CD4-positive, alpha-beta T cell treated with Interleukin-17A for 1 hour (primary cell): ENCODE measurements at places on chromosomes 12 and 14.

DNA sequence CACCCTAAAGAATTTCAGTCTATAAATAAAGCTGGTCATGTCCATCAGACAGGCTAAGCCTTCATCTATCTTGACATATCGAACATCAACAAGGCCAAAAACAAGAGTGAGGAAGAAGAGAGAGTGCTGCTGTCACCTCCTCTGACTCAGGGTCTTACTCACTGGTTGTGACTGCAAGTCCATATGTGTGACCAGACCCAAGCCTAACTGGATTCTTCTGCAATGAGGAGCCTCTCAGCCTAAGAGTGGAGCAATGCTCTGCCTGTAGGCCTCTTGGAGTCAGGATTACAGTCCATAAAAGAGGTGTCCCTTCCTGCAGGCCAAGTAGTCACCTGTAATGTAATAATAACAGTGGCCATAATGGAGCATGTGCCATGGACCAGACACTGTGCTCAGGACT is 121.2 kb upstream of the SLC35F4 start:
- no peak for DNase-seq

- DNase-seq, result no peak
Measured at GRCh38 chr14:97296176-97296575, 499.0 kb downstream of the VRK1 start.

DNA sequence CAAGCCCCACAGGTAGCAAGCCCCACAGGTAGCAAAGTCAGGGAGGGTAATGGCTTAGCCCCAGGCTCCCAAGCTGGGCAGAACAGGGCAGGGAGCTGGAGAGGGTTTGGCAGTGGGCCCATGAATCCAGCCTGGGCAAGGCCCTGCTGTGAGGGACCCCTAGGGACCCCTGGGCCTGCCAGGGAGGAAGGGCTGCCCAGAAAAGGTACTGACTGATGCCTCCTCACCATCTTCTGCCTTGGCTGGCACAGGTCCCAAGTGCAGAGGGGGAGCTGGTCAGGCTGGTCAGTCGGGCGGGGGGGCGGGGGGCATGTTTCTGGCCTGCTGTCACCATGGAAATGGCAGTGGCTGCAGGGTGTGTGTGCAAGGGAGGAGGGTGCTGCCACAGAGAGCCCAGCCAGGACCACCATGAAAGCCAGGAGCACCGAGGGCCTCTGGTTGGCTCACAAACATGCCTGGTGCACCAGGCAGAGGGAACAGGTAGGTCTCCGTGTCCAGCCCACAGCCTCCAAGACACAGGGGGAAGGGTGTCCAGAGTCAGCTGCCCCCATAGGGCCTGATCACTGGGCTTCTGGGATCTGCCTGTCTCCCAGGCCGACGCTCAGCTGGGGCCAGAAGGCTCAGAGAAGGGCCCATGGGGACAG is 1.5 kb upstream of the CRIP2 start:
- no peak for DNase-seq

GRCh38 chr14:90839024-90839888 is 23.0 kb upstream of the TTC7B start:
- no peak for DNase-seq

DNA sequence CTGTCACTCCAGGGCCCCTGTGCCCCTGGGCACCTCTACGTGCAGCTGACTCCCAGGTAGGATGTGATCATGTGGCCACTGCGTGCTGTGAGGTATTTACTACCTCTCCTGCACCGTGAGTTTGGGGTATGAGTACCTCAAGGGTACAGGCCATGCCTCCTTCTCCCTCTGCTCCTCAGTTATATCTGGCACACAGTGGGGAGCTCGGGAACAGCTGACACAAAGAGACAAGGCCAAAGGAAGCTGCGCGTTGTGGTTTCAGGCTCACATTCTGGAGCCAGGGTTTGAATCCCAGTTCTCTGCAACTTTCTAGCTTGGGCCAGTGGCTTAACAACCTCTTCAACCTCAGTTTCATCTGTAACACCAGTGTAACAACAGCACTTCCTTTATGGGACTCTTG is 7.8 kb upstream of the SLC6A12 start:
- no peak for DNase-seq

DNA sequence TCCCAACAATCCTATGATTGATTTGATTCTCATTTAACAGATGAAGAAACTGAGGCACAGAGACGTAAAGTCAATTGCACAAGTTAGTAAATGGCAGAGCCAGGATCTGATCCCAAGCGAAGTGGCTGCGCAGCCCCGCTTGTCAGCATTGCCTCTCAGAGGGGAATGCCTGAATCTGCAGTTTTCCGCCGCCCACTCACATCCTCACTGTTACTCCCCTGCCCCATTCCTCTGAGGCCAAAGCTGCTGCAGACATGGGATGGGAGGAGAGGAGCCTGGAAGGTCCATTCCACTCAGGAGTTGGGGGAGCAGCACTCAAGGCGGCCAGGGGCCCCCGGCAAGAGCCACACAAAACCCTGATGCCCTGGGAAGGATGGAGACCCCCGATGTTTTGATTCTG is 1.0 kb downstream of the NRIP2 start:
- DNase-seq, result no peak

DNA sequence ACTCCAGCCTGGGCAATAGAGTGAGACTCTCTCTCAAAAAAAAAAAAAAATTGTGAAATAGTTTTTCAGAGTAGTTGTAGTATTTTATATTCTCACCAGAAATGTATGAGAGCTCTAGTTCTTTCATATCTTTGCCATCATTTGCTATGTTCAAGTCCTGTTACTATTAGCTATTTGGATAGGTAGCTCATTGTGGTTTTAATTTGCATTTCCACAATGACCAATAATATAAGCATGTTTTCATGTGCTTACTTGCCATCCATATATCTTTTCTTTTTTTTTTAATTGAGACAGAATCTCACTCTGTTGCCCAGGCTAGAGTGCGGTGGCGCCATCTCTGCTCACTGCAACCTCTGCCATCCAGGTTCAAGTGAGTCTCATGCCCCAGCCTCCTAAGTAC is 8.4 kb upstream of the RIPK3 start:
- DNase-seq, result no peak

GRCh38 chr14:106318700-106319099 is 792.3 kb downstream of the TMEM121 start:
- peak; percentile 53 for DNase-seq
